ENCODE measurements at places on chromosomes 5 and 9.

DNA sequence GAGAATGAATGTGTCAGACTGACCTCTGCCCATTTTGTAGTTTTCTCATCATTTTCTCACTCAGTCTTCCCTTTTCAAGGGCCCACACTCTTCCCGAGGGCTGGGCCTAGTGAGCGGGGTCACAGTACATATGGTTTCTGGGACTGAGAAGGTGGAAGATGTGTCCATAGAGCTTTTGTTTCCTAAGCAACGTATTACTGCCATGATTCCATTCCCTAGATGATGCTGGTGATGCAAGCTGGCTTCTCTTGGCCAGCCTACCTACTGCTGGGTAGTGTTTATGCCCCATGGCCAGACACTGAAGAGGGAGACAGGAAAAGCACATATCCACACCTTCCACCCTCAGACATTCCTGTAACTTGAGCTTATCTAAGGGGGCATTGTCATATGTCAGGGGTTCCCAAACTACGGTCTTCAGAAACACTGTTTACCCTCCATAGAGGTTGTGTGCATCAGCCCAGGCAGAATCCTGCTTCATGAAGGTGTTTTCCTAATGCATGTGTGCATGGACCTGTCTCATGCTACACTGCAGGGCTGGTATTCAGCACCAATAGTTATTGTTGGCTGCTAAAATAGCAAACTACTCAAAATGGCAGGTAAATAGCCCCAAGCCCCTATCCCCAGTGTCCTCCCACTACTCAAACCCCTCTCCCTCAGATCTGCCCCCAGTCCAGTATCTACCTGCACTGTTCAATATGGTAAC lies 9.5 kb downstream of the IRF1 start:
- no peak for DNase-seq

GRCh38 chr5:113524927-113525326 lies 11.4 kb downstream of the YTHDC2 start:
- no peak for DNase-seq

- DNase-seq: no peak
These were observed 12.8 kb downstream of the UGCG start for GRCh38 chr9:111909444-111909843.

- no peak for DNase-seq
These were observed 549.3 kb downstream of the RAB3C start for GRCh38 chr5:59132131-59132530.

DNA sequence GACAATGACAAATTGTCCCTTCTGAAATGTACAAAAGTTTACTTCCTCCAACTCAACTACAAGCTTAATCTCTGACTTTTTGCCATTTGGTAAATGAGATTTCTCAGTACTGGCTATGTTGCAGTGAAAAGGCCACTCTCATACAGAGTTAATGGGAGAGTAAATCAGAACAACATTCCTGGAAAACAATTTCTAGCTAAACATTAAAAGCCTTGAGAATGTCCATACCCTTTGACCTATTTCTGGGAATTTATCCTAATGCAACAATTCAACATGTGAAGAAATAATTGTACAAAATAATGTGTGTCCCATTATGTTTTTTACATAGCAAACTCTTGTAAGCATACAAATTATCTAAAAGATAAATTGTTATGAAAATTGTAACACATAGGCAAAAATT lies 56.3 kb upstream of the SPEF2 start:
- DNase-seq: no peak

GRCh38 chr5:59838989-59839388 lies 54.5 kb downstream of the PDE4D start:
- DNase-seq: no peak

DNA sequence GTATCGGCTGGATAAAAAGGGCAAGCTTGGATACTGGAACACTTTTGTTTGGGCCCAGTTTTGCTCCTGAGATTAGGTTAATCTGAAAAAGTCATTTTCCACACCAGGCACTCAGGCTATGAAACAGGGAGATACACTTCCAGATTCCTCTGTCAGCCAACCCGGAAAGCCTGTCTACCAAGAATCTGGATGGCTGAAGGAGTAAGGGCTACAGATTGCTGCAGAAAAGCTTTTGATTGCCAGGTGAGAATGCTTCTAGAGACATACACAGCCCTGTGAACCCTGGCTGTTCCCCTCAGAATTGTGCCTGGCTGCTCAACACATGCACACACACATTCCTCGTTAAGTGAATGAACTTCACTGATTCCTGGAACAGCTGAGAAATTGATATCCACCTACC lies 114.4 kb downstream of the PSD2 start:
- DNase-seq: no peak

DNA sequence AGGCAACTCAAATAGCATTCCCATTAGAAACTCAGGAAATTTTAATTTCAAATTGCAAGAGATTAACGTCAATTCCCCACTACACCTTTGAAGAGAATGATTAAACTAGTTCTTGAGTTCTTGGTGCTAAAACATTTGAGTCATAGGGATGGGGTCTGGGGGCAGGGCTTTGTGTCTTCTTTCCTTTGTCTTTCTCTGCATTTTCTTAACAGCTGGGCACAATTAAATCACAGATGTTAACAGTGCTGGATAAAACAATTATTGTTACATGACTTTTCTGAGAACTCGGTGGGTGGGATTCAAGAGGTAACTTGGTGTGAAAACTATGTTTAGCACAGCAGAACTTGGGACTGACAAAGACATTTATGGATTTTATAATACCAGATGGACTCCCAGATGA lies 351.9 kb upstream of the TNC start:
- DNase-seq: no peak

DNA sequence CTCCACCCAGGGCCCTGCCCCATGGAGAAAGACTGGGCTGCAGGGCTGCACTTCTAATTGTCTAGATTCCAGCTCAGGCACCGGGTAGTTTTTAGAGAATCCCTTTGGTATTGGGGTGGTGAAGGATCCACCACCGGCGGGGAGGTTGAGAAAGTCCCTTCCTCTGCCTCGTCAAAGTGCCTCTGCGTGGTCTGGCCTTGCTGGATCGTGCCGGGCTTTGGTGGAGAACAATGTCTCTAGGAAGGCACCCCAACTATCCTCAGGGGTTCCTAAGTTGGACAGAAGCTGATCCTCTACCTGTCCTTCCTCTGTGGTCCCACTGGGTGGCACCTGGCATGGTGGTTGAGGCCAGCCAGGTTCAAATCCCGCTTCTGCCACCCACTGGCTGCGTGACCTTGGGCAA lies 7.3 kb upstream of the AMBP start:
- DNase-seq: no peak

DNA sequence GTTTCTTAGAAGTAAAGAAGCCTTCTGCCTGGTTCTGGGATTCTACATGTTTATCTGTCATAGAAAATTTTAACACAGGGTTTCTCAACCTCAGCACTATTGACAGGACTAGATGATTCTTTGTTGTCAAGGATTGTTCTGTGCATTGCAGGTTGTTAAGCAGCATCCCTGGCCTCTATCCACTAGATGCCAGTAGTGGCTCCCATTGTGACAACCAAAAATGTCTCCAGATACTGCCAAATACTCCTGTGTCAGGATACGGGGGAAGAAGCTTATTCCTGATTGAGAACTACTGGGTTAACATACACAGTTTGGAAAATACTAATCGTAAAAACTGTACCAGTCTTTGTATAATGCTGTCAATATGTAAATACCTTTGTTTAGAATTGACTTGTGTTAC lies 167.1 kb downstream of the NIPBL start:
- no peak for DNase-seq

DNA sequence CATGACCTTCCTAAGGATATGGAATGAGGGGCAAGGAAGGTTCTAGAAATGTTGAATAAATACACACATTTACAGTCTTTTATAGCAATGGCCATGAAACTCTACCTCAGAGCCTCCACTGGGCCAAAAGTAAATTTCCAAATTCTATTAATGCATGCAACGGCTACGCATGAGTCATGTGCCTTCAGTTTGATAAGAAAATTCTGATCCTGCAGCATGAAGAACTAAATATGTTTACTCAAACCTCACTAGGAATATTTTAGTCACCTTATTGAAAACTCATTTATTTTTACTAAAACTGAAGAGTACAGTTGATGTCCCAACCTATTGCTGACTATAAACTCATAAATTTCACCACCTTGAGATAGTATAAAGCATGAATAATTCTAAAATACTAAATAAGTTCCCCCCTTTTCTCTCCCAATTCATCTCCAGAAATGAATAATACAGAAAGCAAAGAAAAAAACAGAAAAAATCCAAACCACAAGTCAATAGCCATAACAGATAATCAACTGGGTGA lies 92.4 kb downstream of the GNAQ start:
- no peak for DNase-seq

GRCh38 chr9:106035806-106036205 lies 341.5 kb downstream of the TMEM38B start:
- no peak for DNase-seq

- no peak for DNase-seq
These were observed 461.3 kb upstream of the CLINT1 start for GRCh38 chr5:158320178-158320674.

DNA sequence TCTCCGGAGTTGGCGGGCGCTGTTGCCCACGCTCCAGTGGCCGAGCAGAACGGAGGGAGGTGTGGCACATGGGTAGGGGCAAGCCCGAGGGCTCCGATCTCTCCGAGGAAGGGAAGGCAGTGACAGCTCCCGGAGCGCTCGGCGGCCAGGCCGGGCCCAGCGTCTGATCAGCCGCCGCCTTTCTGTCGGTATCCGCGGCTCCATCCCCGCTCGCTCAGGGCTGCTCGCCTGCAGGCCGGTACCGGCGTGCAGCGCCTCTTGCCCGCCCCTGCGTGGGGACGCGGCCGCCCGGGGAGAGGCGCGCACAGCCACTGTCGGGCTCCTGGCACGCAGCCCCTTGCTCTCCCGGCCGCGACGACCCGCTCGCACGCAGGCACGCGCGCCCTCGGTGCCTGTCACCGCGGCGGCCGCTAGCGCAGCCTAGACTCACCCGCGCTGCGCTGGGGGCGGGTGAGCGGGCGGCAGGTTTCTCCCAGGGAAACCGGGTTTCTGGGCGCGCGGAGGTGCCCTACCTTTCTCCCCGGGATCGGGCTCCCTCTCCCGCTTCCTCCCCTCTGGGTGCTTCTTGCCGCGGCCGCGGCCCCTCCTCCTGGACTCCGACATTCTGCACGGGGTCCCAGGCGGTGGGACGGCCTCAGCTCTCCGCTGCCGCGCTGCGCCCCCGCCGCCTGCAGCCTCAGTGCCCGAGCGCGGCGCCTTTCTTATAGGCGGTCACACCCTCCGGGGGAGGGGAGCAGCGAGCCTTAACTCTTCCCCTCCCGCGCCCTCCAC lies 108.4 kb downstream of the PSD2 start:
- DNase-seq: peak; percentile 60

DNA sequence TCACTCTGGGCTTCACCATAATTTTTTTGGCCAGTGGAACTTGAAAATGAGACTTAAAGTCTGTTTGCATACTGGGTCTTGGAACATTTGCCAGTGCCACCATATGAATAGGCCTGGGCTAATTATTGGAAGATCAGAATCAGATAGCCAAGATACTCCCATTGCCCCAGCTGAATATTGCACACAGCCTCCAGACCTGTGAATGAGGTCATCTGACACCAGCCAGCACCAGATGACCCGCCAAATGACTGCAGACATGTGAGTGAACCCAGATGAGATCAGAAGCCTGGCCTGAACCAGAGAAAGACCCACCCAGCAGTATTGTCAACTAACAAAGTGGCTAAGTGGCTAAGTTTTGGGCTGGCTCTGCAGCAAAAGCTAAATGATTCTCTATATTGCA lies 220.5 kb upstream of the MPDZ start:
- DNase-seq: no peak

- DNase-seq: no peak
These were observed 109.1 kb downstream of the SUSD1 start for GRCh38 chr9:112065806-112066606.

GRCh38 chr5:148467958-148468357 lies 84.2 kb downstream of the FBXO38 start:
- DNase-seq: no peak

- DNase-seq: no peak
These were observed 12.1 kb downstream of the PDCL start for GRCh38 chr9:122816163-122816867.

GRCh38 chr5:33576726-33577590 lies 136.2 kb downstream of the TARS1 start:
- DNase-seq: no peak

DNA sequence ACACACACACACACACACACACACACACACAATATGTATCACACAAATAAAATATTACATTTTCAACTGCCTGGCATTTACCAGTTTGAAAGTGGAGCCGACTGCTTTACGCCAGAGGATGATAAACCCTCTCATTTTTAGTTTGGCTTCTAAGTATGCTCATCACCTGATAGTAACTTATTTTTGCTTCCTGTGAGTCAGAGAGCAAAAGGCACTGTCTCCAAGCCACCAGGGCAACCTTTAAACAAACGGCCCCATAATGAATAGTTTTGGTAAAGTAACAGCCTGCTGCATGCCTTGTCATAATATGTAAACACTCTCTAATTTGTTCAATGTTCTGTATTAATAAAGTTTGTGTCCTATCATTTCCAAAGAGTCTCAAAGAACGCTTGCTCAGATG lies 26.9 kb downstream of the KLF4 start:
- DNase-seq: no peak

DNA sequence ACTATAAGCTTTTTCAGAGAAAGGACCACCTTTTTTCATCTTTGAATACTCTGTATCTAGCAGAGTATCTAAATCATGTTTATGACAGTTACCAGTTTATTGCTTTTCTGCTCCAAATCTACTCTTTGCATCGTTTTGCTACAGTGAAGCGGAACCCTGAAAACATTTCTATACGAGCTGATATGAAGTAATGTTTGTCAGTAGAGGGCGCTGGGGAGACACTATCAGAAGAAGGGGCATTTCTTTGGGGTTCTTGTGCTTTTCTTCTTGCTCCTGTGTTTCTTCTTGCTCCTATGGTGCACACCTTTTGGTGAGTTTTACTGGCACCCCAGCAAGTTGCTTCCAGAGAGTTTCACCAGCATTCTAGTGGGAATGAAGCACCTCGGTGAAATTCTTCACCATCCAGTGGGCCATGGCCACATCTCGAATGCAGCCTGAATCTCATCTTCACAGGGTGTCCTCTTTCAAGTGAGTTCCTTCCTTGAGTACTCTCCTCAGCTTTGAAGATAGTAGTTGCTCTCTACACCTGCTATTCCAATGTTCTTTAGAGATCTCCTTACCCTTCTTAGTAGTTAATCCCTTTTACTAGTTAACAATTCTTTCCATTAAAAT lies 98.4 kb downstream of the FGF1 start:
- no peak for DNase-seq

- DNase-seq: peak; percentile 74
These were observed 23.4 kb downstream of the MEGF10 start for GRCh38 chr5:127313847-127314473.

DNA sequence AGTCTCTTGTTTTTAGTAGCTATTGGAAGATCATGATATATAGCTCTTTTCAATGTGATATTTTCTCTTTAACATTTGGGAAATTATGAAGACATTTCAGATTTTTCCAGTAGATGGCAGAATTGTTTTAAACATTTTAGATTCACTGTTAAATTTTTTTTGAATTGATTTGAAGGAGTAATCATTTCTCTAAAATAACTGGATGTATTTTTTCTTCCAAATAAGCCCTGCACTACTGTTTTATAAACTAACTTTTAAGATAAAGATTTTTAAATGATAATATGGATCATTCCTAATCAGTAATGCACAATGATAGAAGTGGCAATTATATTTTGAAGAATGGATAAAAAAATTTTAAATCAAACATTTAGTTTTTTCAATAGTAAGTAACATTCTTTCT lies 14.2 kb downstream of the NDUFAF2 start:
- DNase-seq: no peak
